ENCODE measurements at places on chromosomes 2 and 18. TPM values are rescaled to one million over a fixed set of nuclear protein-coding genes. Genes with fewer than 3 reads are reported as not detected.
A peak's percentile ranks its signal among the peaks of the same experiment; 100 is the strongest.

The HOXD9 gene
- 3.3 TPM for total RNA-seq

The RNU2-63P gene
- 9.3 TPM for total RNA-seq

The SPATA3 gene
- total RNA-seq = not detected

The DNAJC5G gene
- total RNA-seq = not detected

The PIK3C3 gene
- 28.0 TPM for total RNA-seq

The MOGAT1 gene
- not detected for total RNA-seq

The DES gene
- 1.0 TPM for total RNA-seq

The REG3G gene
- total RNA-seq = 3.3 TPM

The NRP2 gene
- total RNA-seq = 52.8 TPM

The CDH19 gene
- 0.07 TPM for total RNA-seq

The KCNS3 gene
- 1.2 TPM for total RNA-seq

The DSC3 gene
- not detected for total RNA-seq

DNA sequence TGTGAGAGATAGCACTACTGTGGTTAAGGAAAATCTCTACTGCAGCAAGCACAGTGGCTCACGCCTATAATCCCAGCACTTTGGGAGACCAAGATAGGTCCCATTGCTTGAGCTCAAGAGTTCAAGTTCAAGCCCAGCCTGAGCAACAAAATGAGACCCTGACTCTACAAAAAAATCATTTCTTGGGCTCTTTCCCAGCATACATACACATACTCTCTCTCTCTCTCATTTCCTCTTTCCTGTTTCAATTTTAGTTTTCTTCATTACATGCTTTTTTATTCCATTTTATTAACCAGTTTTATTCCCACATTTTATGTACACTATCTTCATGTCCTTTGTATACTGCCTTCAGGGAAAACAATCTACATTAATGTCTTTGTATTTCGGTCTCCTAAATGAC lies 14.6 kb downstream of the WDR33 start:
- no peak for ATAC-seq

- ATAC-seq = no peak
Observed at GRCh38 chr2:140436936-140437335, 1656.7 kb upstream of the NXPH2 start.

- ATAC-seq = no peak
Observed at GRCh38 chr18:7743256-7743655, 176.1 kb downstream of the PTPRM start.

DNA sequence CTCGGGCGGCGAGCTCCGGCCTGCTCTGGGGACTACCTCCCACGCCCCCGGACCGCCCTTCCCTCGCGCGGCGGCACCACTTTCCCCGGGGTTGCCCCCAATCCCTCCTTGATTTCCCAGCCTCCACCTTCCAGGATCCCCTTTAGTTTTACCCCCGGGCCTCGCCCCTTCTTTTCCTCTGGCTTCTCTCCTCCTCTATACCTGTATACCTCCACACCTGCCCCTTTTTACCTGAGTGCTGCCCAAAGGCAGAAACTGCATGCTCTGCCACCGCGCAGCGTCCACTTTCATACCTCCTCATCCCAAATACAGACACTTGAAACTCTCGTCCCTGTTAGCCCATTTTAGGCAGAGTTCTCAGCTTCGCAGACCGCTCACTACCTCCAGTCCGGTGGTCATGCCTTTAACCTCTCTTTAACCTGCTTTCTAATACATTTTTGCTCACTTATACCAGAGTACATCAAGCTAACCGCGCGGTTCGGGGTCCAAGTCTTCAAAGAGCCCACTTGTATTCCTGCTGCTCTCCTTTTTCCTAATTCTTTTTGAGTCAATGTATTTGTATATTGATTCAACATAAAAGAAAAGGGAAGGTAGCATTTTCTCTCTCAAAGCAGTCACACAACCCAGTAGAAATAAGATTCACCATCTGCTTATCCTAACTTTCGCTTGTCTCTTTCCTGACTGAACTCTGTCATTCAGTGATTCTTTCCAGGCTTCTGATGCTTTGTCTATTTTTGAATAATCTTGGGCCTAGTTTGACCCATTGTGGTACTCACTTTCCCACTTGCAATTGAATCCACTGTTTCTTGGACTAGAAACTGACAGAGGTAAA lies 901 bp downstream of the SPOPL start:
- ATAC-seq = no peak

- no peak for ATAC-seq
Observed at GRCh38 chr18:49681387-49681786, 119.5 kb downstream of the LIPG start.

DNA sequence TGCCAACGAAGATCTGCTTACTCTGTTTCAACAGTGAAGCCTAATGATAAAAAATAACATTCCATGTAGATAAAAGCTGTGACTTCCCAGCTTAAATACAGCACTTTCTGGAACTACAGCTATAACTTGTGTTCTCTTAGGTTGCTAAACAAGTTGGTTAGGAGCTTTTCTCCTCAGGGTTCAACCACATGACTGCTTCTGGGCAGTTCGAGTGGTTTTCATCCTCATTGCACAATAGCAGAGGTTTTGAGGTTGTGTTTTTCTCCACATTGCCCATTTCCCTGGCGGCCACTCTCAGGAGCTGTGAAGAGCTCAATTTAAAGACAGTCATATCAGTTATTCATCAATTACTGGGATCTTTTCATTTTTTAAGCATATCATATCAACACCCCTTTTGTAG lies 102.2 kb upstream of the CYP1B1 start:
- ATAC-seq = no peak

GRCh38 chr2:43106559-43107527 lies 119.6 kb downstream of the ZFP36L2 start:
- no peak for ATAC-seq

DNA sequence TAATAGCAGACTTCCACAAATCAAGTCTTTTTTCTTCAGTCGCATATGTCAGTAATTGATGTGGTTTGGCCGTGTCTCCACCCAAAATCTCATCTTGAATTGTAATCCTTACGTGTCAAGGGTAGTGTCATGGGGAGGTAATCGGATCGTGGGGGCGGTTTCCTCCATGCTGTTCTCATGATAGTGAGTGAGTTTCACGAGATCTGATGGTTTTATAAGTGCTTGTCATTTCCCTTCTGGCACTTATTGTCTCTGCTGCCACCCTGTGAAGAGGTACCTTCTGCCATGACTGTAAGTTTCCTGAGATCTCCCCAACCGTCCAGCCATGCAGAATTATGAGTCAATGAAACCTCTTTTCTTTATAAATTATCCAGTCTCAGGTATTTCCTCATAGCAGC lies 478.8 kb downstream of the PTPRM start:
- ATAC-seq = no peak

- peak; percentile 81 for ATAC-seq
Observed at GRCh38 chr2:241774419-241775222, 2.0 kb upstream of the GAL3ST2 start.

GRCh38 chr2:189379287-189379630 lies 62.0 kb upstream of the WDR75 start:
- no peak for ATAC-seq

DNA sequence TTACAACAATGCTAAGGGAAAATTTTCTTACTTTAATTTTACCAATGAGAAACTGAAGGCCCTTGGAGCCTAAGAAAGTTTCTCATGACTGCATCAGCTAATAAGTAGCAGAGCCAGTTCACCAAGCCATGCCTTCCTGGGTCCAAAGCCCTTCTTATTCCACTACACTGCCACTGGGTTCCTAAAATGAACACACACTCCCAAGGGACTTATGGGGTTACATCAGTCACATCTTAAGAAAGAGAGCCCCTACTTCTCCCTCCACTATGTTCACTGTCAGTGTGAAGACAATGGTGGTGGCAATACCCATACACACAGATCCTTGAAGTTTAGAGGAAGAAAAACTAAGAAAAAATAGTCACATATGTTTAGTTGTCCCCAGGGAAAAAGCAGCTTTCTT lies 20.6 kb downstream of the MBD2 start:
- ATAC-seq = no peak

- peak; percentile 52 for ATAC-seq
Observed at GRCh38 chr2:27078267-27079194, at the start of gene EMILIN1. EMILIN1 (plus strand) TSS chr2:27078615; CDS start chr2:27079066, 451 bp downstream.

DNA sequence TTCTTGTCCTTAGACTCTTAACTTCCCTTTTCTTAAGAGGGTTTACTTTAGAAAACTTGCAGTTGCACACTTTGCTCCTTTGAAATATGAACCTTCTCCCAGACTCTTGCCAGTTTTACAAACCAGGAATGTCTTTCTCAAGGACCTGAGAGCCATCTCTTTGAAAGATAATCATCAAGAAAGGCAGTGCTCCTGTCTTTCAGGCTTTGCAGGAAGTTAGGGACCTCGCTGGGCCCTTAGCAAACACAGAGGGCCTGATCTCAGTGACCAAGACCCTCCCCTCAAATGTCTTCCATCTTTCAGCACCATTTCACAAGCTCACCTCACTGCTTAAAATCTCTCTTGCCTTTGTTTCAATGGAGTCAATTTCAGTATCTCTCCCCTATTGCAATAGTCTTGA lies 32.0 kb upstream of the NYAP2 start:
- no peak for ATAC-seq

- no peak for ATAC-seq
Observed at GRCh38 chr2:65098741-65099140, 31.2 kb downstream of the RAB1A start.

DNA sequence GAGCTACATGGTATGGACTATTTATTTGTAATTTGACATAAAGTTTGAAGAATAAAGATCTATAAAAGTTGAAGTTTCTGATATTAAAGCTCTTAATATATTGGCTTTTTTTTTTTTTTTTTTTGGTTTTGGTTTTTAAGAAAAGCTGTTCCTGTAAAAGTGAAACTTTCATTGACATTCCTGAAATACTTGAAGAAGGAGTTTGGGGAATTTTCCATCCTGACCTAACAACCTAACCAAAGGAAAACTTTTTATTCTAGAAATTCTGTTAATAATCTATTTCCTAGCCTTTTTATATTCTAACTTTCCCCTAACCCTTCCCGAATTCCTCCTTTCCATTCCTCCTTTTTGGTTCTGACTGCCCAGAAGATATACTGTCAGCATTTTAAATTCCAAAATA lies 83.7 kb downstream of the ACSL3 start:
- no peak for ATAC-seq

GRCh38 chr2:173106959-173107628 lies 31.4 kb downstream of the MAP3K20 start:
- no peak for ATAC-seq

DNA sequence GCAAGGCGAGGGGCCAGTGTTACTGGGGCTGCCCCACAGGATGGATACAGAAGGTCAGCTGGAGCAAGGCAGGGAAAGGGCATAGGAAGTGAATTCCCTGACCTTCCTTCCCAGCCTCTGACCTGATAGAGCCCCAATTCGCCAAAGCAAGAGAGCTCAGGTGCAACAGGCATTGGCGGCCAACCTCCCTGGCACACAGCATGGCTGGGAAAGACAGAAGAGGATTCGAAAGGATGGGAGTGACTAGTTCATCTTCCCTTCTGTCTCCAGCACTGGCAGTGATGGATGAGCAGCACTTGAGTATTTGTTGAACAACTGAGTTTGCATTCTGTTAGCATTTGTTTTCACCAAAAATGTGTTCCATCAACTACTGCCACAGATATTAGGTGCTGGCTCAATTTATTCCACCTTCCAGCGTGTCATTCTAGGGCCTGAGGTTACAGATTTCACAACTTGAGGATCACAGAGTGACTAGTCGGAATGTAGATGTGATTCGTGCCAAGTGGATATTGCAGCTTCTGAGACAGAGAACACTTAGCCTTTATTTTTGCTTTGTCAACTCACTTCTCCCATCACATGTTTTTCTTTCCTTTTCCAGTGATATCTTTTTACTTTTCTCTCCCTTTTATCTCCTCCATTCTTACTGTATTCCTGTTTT lies 6.2 kb downstream of the COPS8 start:
- ATAC-seq = no peak

GRCh38 chr18:48657447-48658120 lies 118.8 kb downstream of the CTIF start:
- peak; percentile 66 for ATAC-seq

DNA sequence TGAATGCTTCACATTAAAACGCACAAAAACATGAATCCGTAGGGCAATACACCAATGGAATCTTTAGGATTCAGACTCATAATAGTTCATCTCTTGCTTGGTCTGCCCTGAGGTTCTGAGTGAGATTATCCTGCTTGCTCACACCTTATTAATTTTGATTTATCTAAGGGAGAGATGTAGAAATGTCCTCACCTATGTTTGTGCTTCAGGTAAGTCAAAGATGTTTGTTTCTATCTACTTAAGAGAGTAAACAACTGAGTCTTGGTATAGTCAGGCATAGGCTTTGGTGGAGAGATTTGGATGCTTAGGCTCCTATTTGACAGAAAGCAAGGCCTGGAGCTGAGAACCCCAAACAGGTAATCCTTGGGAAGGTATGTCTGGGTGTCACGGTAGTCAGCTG lies 231.0 kb upstream of the TNP1 start:
- no peak for ATAC-seq
